Esophagus mucosa (tissue), 1 donor: ENCODE measurements at places on chromosomes 7 and 10. TPM values are rescaled to one million over a fixed set of nuclear protein-coding genes. Genes with fewer than 3 reads are reported as not detected.

Gene BTBD16
- total RNA-seq, result 0.16 TPM

Gene TFEC
- total RNA-seq, result 0.56 TPM

Gene C7orf57
- total RNA-seq, result 1.00 TPM

Gene AKR1C8
- not detected for total RNA-seq

Gene RNF133
- total RNA-seq, result 0.24 TPM

Gene THSD7A
- total RNA-seq, result 1.00 TPM

Gene ZNF503
- total RNA-seq, result 18.8 TPM

Gene SFRP5
- not detected for total RNA-seq

Gene WAPL
- total RNA-seq, result 20.0 TPM

Gene DHX32
- total RNA-seq, result 33.6 TPM

Gene ZNF488
- total RNA-seq, result 0.60 TPM

Gene TMEM196
- total RNA-seq, result not detected

Gene TEX36
- total RNA-seq, result not detected

Gene LZTS2
- total RNA-seq, result 23.0 TPM

Gene NACAD
- 0.20 TPM for total RNA-seq
